ENCODE measurements at places on chromosomes 16 and 17. TPM values are rescaled to one million over a fixed set of nuclear protein-coding genes. Genes with fewer than 3 reads are reported as not detected.

Gene RSL1D1
- 157 TPM for total RNA-seq

DNA sequence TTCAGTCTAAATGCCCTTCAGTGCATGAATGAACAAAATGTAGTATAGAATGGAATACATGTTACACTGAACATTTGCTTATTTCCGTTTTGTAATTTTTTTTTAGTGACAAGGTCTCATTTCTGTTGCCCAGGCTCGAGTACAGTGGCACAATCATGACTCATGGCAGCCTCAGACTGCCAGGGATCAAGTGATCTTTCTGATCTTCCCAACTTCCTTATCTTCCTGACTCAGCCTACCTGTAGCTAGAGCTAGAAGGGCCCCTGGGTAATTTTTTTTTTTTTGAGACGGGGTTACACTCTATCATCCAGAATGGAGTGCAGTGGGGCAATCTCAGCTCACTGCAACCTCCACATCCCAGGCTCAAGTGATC is 7.3 kb upstream of the SLX4 start:
- peaks cover 36% of the 10 kb centered on the region for H3K4me1 ChIP-seq
- no peak overlapping the region for H3K27ac ChIP-seq
- no peaks in the 10 kb centered on the region for H3K27me3 ChIP-seq
- no peak overlapping the region for H3K4me3 ChIP-seq
- H3K36me3 ChIP-seq: peaks cover 49% of the 10 kb centered on the region

DNA sequence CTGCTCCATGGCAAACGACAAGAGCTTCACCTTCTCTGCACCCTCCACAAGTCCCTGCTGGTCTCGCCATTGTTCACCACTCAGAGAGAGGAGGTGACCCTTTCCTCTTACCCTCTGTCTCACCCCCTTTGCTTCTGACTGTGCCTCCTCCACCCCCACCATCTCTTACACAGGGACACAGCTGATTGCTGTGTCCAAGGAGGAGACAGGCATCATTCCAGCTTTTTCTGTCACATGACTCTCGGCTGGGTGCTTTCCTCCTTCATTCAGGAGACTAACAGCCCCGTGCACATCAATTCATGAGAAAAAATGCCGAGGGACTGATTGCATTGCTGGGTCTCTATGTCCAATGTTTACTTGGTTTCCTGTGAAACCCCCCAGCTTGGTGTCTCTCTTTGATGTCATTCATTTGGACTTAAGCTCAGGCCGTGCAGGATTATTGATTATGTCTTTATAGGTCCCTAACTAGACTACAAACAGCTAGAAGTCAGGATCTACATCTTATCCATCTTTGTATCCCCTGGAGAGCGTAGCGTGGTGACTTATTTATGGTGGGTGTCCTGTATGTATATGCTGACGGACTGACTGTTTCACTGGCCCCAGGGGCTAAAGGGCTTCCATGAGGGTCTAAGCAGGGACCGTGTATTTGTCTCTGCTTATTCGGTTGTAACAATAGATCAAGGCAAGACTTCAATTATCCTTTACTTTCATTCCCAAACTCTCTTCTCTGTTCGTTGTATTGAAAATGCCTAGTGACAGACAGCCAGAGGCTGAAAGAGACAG is 82.2 kb upstream of the CDH13 start:
- H3K36me3 ChIP-seq: no peaks in the 10 kb centered on the region
- H3K4me3 ChIP-seq: no peak overlapping the region
- no peak overlapping the region for H3K27ac ChIP-seq
- H3K4me1 ChIP-seq: no peaks in the 10 kb centered on the region
- DNase-seq: no peak

DNA sequence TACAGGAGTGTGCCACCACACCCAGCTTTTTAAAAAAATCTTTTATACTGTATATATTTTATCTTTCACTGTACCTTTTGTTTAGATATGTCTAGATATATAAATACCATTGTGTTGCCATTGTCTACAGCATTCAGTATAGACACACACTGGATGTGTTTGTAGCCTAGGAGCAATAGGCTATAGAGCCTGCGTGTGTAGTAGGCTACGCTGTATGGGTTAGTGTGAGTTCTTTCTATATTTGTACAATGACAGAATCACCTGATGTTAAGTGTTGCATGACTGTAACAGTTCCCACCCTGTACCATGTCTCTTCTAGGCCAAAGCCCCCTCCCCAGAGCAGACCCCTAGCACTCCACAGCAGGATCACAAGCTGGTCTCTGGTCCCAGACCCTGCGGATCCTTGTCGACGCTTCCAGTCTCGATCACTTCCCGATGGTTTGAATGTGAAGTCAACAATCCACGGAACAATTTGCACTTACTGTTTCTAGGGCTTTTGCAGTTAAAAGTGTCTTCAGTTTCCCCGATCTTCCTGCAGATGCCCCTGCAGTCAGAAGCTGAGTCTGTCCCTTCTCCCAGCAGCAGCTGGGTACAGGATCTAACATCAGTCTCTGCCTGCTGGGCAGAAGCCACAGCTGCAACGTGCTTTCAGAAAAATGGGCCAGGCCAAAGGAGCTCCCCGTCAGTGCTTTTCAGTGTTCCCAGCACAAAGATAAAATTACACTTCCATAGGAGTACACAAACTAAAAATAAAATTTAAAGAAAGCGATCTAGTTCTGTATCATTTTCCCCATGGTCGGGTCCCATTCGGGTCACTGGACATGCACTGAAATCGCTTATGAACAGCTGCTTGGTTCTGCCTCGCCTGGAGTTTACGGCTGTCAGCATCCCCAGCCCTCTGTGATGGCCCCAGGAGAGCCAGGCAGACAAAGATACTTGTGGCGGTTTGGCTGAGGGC is 35.4 kb downstream of the ADAM11 start:
- no peaks in the 10 kb centered on the region for H3K36me3 ChIP-seq
- H3K27me3 ChIP-seq: peaks cover 11% of the 10 kb centered on the region
- no peak for DNase-seq
- no peak overlapping the region for H3K4me3 ChIP-seq
- no peak overlapping the region for H3K27ac ChIP-seq
- H3K4me1 ChIP-seq: peaks cover 11% of the 10 kb centered on the region

GRCh38 chr17:70709596-70709995 is 540.3 kb downstream of the KCNJ2 start:
- no peak for DNase-seq
- H3K4me1 ChIP-seq: no peaks in the 10 kb centered on the region
- H3K4me3 ChIP-seq: no peak overlapping the region
- H3K27ac ChIP-seq: no peak overlapping the region

DNA sequence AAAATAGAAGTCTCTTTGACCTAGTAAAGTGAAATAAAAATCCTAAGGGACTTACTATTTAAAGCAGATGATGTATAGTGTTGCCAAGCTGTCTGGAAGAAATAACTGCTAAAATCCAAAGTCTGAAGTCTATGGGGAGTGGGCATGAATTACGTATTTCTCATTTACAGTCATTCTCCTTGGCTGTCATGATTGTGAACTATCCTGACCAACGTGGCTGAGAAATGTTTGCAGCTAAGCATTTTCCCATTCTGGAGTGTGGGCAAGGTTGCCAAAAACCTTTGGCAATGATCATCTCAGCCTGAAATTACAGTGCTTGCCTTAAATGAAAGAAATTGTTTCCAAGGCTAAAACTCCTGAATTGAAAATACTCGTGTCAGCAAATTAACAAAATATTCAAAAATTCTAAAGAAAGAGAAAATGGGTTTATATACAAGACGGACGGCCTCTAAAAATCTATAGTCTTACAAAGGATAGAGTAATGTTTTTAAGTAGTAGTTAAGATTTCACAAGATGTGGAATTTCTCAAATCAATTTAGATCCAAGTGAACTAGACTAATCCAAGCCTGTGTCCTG is 77.0 kb downstream of the CACNG1 start:
- no peak overlapping the region for H3K27ac ChIP-seq
- H3K27me3 ChIP-seq: no peaks in the 10 kb centered on the region
- no peak for DNase-seq
- no peak overlapping the region for H3K4me3 ChIP-seq
- peaks cover 60% of the 10 kb centered on the region for H3K36me3 ChIP-seq

GRCh38 chr17:42872251-42872965 is 21.4 kb downstream of the AOC3 start:
- H3K4me1 ChIP-seq: no peaks in the 10 kb centered on the region
- no peaks in the 10 kb centered on the region for H3K36me3 ChIP-seq
- no peak for DNase-seq
- peaks cover 26% of the 10 kb centered on the region for H3K27me3 ChIP-seq

Gene SLC5A10
- not detected for total RNA-seq

GRCh38 chr17:5825717-5826330 is 241.5 kb upstream of the NLRP1 start:
- DNase-seq: no peak
- no peak overlapping the region for H3K4me3 ChIP-seq
- no peaks in the 10 kb centered on the region for H3K4me1 ChIP-seq

GRCh38 chr17:5942687-5943086 is 127.5 kb upstream of the WSCD1 start:
- H3K27ac ChIP-seq: no peak overlapping the region
- no peaks in the 10 kb centered on the region for H3K36me3 ChIP-seq
- peaks cover 5% of the 10 kb centered on the region for H3K27me3 ChIP-seq
- no peaks in the 10 kb centered on the region for H3K4me1 ChIP-seq
- no peak for DNase-seq

- no peak for DNase-seq
- peaks cover 27% of the 10 kb centered on the region for H3K27me3 ChIP-seq
- H3K27ac ChIP-seq: no peak overlapping the region
- H3K4me3 ChIP-seq: no peak overlapping the region
- peaks cover 11% of the 10 kb centered on the region for H3K36me3 ChIP-seq
These were observed 540 bp downstream of the NOXO1 start for GRCh38 chr16:1980770-1981087.

Gene OMG
- 0.65 TPM for total RNA-seq
